ENCODE measurements at places on chromosomes 1 and 21.

GRCh38 chr1:9615316-9616063, 26.8 kb downstream of the TMEM201 start:
- peak; percentile 53 for DNase-seq

- DNase-seq = no peak
Observed at GRCh38 chr1:168093616-168094015, 43.1 kb downstream of the GPR161 start.

- no peak for DNase-seq
Observed at GRCh38 chr1:241532162-241532531, at the start of gene KMO. Gene KMO, plus strand, starts transcription at chr1:241532378. Its CDS starts 67 bp downstream, at chr1:241532445.

- DNase-seq = no peak
Observed at GRCh38 chr1:54815086-54815876, 14.2 kb upstream of the TTC22 start.

DNA sequence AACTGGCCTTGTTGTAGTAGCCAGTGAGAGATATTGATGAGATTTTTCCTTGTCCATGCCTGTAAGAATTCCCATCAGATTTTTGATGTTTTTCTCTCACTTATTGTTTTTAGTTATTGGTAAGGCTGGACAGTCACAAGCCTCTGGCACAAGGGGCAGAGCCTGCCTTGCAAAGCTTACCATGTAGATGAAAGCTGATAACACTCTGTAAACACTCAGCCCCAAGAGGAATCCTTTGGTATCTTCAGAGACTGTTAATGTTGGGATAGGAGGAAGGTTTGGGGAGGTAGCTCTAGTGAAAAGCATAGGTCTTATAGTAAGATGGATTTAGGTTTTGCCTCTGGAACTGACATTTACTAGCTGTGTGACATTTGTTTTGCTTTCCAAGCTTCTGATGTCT, 37.7 kb downstream of the MARK1 start:
- no peak for DNase-seq

DNA sequence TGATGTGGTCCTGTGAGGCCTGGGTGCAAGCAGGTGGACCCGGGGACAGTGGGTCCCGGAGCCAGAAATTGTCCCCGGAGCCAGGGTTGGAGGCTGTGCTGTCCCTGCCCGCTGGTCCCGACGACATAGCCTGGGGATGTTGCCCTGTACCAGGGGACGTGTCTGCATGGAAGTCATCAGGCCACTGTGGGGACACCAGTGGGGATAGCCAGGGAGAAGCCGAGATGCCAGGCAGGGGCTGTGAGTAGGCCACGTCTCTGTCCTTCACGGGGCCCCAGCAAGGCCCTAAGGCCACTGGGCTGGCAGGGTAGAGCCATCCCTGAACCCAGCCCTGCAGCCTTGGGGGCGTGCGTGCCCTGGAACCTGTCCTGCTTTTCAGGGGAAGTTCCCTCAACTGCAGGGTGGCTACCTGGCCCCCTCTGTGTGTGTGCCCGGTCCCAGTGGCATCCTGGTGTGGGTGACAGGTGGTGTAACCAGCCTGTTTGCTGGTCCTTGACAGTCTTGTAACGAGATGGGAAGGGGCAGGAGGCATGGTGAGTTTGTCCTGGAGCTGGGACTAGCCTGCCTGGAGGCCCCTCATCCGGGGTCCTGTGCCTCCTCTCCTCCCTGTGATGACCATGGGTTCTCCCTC, 73.2 kb downstream of the OBSCN start:
- no peak for DNase-seq

DNA sequence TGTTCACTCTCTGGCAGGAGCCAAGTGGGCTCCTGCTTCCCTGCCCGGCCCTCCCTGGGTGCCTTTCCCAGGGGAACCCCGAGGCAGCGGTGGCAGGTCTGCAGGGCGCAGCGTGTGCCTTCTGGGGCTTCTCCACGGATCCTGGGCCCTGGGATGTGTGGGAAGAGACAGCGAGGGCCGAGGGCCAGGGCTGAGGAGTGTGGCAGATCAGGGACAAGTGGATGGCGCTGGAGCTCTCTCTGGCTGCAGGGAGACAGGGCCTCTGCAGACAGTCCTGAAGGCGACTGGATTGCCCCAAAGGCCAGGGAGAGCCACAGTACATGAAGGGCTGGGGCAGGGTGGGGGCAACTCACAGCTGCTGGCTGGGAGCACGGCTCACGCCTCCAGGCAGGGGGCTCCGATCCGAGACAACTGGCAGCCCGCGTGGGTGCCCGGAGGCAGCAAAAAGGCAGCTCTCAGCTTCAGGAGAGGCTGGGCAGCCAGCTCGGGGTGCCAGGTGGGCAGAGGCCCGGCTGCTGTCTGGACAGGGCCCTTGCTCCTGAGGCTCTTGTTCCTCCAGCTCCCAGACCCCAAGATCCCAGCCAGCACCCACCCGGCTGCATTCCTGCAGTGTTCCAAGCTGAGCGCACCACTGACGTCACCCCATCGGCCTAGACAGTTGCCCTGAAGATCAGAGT, 16.0 kb downstream of the MORN1 start:
- no peak for DNase-seq

DNA sequence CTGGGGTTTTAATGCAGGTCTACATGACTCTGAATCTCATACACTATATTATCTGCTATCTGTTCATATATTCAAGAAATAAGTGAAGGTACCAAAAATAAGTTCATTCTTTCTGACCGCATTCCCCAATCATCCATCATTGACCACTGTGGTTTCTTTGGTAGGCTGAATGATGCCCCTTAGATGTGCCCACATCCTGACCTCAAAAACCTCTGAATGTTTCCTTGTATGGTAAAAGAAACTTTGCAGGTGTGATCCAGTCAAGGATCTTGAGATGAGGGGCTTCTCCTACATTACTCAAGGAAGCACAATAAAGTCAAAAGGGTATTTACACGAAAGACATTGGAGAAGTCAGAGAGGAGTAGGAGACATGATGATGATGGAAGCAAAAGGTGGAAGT, 60.6 kb upstream of the LRRC8B start:
- DNase-seq = peak; percentile 6

- DNase-seq = no peak
Observed at GRCh38 chr1:171357179-171357578, 43.2 kb downstream of the FMO4 start.

- DNase-seq = no peak
Observed at GRCh38 chr21:33208534-33208933, 21.2 kb upstream of the IFNAR2 start.

DNA sequence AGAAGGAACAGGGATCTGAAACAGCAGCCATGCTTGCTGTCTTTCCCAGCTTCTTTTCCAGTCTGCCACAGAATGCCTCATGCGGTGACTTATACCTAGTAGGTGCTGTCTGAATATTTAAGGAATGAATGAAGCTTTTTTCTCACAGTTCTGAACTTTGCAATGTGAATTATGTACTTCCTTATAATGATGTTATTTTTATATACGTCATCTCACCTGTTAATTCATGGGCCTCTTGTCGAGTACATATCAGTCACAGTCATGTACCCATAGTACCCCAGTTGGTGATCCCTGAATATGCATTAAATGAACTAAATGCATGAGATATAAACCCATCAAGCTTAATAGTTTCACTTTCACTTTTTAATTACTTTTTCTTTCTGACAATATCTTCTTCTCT, 132.7 kb downstream of the NTNG1 start:
- DNase-seq = no peak

GRCh38 chr1:203996126-203996525, 76.8 kb upstream of the SOX13 start:
- no peak for DNase-seq

DNA sequence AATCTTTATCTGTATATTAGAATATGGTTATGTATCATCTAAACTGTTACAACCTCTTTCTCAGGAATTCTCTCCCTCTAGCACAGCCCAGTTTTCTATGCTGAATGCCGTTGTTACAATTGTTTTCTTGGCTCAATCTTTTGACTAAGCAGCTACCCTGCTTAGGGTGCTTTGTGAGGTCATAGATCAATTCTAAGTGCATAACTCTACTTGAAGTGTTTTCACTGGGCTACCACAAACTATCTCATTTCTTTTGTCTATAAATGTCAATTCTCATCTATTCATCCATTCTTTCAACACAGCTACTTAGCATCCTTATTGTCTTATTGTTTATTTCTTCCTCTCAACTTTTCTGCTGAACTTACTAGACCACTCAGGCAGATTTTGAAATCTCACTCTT, 77.1 kb downstream of the CEP350 start:
- no peak for DNase-seq

GRCh38 chr1:170150016-170150415, 4.3 kb downstream of the NTMT2 start:
- no peak for DNase-seq

- no peak for DNase-seq
Observed at GRCh38 chr1:55428231-55428630, 213.1 kb upstream of the USP24 start.

GRCh38 chr1:47216278-47217059, 15.6 kb downstream of the TAL1 start:
- DNase-seq = no peak

DNA sequence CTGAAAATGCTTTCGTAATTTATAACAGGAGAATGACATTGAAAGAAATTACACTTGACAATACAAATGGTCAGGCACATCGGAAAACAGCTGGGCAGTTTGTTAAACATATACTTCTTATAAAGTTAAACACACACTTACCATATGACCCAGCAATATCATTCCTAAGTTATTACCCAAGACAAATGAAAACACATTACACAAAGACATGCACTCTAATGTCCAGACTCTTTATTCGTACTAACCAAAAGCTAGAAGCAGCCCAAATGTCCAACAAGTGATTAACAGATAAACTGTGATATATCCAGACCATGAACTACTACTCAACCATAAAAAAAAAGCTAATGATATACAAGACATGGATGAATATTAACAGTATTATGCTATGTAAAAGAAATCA, 8.5 kb downstream of the AKT3 start:
- DNase-seq = no peak

GRCh38 chr1:24606621-24607020, 36.5 kb upstream of the SRRM1 start:
- no peak for DNase-seq

- DNase-seq = no peak
Observed at GRCh38 chr1:2352897-2353550, 38.3 kb downstream of the MORN1 start.

- no peak for DNase-seq
Observed at GRCh38 chr1:14426854-14427253, 171.6 kb upstream of the KAZN start.

DNA sequence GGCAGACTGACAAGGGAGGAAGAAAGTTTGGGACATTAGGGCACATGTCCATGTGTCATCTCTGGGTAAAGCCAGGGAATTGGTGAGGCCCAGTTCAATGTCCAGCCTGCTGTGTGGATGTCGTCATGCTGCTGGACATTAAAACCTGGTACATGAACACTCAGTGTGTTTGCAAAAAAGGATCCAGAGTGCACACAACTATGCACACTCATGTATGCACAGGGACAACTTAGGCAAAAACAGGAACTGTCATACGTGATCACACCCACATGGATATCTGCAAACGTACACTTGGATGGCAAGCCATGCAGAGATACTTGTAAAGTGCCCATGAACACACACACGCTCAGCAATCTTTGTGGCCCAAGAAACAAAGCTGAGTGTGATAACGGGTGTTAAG, 47.9 kb upstream of the NEK2 start:
- DNase-seq = no peak

DNA sequence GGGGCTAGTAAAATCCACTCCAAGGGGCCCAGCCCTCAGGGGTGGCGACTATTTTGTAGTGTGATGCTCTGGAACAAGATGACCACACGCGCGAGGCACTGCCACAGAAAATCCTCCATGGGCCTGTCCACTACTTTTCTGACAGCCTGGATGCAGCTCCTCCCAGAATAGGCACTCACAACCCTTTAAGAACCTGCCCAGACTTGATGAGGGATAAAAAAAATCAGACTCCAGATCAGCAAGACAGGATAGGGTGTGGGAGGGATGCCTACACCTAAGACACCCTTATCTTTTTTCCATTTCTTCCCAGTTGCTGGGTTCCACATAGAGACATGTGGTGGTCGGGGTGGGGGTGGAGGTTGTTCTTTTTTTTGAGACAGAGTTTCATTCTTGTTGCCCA, 33.5 kb downstream of the PCAT6 start:
- no peak for DNase-seq

GRCh38 chr21:33643658-33644311, 1.5 kb downstream of the ITSN1 start:
- no peak for DNase-seq

- no peak for DNase-seq
Observed at GRCh38 chr1:15680561-15681348, 3.4 kb upstream of the PLEKHM2 start.

GRCh38 chr1:85339089-85339488, 62.7 kb upstream of the BCL10 start:
- no peak for DNase-seq

GRCh38 chr1:185404291-185404690, 87.2 kb upstream of the IVNS1ABP start:
- DNase-seq = no peak

- no peak for DNase-seq
Observed at GRCh38 chr21:38460171-38460742, 38.0 kb downstream of the ERG start.

DNA sequence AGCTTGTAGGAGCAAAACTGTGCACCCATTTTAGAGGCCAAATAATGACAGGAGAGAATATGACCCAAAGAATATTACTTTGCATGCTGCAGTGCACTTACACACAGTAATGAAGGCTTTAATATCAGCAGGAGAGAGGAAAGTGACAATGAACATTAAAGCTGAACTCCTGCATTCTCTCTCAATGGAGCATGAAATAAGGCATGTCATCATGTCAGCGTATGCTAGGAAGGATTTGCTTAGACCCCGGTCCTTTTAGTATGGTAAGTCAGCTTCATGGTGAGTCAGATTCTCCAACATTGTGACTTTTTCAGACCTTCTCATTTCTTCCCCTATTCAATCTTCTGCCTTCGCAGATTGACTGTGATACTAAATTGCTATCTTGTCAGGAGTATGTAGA, 210.7 kb upstream of the TMPRSS15 start:
- DNase-seq = no peak

DNA sequence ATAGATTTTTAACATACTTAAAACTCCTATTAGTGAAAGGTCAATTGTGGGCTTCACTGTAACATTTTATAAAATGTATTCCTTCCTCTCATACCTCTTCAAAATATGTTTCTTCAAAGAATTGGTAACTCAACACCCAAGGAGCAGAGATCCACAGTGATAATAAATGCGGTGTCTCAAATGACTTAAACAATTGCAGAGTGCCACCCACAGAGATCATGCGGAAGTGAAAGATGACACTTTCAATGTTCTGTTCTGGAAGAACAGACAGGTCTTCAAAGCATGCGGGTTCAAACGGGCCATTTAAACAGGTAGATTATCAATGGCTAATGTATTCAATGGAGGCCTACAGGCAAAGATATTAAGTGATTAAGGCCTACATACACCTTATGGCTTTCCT, 157.0 kb upstream of the GREM2 start:
- DNase-seq = no peak
